ENCODE measurements at places on chromosomes 4 and X.
A peak's percentile ranks its signal among the peaks of the same experiment; 100 is the strongest.

DNA sequence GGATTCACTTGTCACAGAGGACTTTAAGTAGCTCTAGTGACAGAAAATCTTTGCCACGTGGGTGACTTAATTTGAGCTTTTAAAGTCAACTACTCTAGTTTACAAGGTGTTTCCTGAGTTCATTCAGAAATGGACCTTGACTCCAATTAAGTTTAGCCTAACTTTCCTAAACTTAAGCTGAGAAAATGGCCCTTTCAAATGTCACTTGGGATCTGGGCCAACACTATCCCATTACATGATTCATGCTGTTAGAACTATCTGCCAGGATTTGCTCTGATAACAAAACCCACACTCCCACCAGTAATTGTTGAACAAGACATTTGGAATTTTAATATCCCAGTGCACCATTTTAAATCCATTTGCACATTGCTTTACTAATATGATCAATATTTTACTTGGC, 40.8 kb downstream of the C4orf46 start:
- no peak for DNase-seq

DNA sequence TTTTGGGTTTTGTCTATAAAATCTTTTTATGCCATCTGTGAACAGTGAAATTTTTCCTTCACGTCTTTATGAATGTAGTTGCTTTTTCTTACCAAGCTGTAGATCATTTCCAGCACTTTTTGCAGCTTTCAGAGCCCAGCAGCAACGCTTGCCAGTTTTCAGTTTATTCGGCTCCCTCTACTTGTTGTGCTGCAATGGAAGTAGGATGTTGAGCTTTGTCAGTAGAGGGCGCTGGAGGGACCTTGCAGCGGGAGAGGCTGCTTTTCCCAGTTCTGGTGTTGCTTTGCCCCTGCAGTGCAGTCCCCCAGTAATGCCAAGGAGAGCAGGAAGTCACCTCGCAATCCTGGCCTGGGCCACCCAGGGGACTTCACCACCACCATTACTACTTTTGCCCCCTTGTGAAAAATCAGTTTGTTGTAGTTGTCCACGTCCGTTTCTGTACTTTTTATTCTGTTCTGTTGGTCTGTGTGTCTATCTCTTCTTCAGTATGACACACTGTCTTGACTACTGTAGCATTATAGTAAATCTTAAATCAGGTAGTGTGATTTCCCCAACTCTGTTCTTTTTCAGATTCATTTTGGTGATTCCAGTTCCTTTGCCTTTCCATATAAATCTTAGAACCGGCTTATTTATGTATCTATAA, 21.8 kb downstream of the CMC4 start:
- DNase-seq: no peak

- DNase-seq: no peak
Observed at GRCh38 chr4:76779740-76780459, 118.0 kb downstream of the SOWAHB start.

DNA sequence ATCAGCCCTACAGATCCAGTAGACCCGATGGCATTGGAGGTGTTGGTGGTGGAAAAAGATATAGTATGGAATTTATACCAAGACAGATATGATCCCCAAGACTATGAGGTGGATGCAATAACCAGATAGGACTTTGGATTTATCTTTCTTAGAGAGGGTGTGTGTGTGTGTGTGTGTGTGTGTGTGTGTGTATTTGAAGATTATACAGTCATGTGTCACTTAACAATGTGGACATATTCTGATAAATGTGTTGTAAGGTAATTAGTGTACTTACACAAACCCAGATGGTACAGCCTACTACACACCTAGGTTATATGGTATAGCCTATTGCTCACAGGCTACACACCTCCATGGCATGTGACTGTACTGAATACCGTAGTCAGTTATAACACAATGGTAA, 24.4 kb upstream of the TAB3 start:
- DNase-seq: no peak

DNA sequence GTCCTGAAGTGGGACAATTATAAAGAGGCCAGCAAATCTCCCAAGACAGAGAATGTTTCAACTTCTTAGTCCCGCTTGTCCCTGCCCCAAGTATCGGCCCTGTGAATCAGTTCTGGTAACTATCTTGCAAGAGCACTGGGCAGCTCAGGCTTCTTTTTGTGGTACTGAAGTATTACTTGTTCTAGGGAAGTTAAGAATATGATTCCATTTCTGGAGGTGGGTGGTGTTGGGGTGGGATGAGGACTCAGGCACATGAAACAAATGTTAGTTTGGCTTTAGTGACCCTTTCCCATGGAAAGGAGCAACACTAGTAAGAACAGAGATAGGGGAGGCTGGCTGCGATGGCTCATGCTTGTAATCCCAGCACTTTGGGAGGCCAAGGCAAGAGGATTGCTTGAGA, 28.9 kb downstream of the HOPX start:
- no peak for DNase-seq

DNA sequence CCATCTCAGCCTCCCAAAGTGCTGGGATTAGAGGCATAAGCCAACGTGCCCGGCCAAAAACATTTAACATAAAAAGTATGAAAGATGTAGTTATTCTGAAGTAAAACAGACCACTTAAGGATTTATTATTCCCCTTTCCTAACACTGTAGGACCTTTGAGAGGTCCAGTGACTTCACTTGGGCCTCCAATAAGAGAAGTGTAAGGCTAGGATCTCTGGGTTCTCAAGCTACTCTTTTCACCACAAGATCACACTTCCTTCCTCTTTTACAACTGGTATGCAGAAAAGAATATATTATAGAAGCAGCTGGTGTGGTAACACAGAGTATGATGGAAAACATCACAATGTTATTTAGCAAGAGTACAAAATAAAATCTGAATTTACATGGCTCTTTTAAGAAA, 30.2 kb upstream of the CCNG2 start:
- DNase-seq: peak; percentile 22

GRCh38 chrX:40081679-40082068, 16.1 kb downstream of the BCOR start:
- DNase-seq: no peak

- DNase-seq: no peak
Observed at GRCh38 chrX:145729635-145730034, 88.0 kb upstream of the SLITRK2 start.

GRCh38 chr4:17997129-17997528, 24.4 kb downstream of the LCORL start:
- no peak for DNase-seq

DNA sequence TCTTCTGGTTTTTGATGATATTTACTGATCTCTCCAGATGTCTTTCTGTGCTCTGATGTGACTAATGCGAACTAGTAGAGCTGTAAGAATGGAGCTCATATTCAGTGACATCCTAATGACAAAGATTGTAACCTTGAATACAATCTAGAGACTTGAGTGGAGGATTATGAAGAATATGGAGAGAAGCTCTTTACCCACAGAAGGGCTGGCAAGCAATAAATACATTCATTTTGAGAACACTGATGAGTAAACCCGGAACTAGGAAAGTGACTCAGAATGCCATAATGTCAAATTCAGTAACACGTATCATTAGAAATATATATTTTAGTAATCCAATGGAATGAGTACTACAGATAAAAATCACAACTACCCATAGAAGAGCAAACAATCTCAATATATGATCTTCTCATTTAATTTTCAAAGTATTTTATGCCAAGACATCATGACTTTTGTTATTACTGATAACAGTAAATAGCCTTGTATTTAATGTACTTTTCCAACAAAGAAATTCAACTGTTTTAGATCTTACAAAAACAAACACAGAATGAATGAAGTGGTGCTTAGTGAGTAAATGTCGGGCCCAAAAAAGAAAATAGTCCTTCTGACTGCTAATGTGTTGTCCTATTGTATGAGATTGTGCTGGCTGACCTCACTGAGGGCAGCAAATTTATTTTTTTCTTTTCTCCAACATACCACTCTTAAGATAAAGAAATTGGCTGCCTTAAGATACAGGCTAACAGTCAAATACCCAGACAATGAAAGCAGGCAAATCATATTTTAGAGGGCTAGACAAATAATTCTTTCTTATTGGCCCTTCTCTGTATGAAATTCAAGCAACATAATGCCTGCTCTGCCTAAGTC, 49.2 kb upstream of the HDAC8 start:
- no peak for DNase-seq

GRCh38 chr4:70297576-70297975, 37.2 kb upstream of the CABS1 start:
- DNase-seq: no peak

GRCh38 chr4:82639971-82640370, 78.2 kb upstream of the TMEM150C start:
- no peak for DNase-seq

- DNase-seq: no peak
Observed at GRCh38 chr4:84451546-84451945, 47.5 kb downstream of the NKX6-1 start.

DNA sequence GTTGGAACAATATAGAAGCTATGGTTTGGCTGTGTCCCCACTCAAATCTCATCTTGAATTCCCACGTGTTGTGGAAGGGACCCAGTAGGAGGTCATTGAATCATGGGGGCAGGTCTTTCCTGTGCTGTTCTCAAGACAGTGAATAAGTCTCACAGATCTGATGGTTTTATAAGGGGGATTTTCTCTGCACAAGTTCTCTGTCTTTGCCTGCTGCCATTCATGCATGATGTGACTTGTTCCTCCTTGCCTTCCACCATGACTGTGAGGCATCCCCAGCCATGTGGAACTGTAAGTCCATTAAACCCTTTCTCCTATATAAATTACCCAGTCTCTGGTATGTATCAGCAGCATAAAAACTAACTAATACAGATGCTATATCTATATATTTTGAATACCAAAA, 135.2 kb upstream of the EDNRA start:
- no peak for DNase-seq

DNA sequence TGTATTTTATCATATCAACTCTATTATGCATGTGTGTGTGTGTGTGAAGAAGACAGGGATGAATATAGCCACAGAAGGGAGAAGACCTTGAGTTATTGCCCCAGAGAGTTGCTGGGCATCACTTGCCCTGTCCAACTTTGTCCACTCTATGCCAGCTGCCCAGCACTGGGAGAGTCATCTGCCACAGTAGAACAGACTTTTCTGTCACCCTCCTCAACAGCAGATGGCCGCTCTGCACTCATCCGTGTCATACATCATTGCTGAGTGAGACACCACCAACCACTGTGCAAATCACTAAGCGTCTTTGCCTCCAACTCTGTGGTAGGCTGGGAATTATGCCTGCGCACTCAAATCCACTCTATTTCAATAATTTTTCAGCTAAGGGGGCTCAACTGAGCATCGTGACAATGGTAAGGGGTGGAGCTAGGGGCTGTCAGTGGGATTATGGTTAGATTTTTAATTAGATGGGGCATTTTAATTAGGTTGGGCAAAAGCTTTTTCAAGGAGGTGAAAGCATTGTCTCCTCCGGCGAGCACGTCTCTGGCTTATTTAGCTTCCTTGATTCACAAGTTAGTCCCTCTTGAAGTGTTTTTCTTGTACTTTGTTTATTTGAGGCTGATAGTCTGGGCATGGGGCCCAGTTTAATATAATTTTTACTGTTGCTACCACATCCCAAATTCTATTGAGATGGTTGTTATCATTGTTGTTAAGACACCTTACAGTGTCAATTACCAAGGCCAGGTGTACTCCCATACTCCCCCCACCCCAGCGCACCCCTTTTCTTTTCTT, 100.1 kb upstream of the KLF3 start:
- DNase-seq: no peak

DNA sequence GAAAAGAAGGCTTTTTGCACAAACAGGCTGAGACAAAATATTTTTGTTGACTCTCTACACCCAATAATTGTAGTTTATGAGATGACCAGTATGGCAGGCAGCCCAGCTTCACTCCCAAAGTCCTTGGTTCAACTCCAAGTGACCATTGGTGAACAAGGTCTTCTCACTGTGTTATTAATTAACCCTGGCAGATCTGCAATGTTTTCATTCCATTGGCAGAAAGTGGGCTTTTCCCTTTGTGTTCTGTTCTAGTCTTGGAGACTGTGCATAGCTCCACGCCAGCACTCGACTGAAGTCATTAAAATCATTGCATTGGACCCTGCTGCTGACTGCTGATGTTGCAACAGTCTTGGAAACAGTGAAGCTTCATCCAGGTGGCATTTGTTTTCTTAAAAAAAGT, 277.3 kb upstream of the HAND2 start:
- no peak for DNase-seq

DNA sequence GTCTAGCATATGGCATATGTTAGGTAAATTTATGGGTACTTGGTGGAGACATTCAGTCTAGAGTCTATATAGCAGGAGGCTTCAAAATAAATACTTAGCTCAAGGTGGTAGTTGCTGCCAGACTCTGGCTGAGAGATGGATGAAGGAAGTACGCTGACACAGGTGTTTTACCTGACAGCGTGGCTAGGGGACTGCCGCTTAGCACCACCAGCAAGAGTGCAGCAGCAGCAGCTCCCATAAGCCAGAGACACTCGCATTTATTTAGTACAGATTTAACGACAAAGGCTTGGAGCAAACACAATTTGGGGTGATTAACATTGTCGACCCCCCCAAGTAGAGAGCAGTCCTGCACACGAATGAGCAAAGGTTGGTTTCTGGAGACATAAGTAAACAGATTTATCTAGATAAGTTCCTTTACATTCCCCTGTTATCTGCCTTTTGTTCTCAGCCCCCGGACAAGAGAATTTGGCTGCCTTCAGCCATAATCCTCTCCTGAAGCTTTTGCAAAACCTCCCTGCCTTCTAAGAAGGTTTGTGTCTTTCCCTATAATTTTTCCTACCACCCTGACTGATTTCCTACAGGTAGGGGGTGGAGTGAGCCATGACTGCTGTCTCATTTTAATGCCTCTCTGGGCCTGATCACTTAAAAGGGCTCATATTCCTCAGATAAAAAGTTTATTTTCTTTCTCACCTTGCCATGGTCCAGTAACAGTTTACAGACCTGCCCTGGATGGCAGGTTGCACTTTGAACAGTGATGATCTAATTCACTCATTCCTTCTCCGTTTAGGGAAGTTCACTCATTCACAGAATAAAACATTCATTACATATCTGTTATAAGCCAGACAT, 64.6 kb downstream of the RHOH start:
- no peak for DNase-seq

DNA sequence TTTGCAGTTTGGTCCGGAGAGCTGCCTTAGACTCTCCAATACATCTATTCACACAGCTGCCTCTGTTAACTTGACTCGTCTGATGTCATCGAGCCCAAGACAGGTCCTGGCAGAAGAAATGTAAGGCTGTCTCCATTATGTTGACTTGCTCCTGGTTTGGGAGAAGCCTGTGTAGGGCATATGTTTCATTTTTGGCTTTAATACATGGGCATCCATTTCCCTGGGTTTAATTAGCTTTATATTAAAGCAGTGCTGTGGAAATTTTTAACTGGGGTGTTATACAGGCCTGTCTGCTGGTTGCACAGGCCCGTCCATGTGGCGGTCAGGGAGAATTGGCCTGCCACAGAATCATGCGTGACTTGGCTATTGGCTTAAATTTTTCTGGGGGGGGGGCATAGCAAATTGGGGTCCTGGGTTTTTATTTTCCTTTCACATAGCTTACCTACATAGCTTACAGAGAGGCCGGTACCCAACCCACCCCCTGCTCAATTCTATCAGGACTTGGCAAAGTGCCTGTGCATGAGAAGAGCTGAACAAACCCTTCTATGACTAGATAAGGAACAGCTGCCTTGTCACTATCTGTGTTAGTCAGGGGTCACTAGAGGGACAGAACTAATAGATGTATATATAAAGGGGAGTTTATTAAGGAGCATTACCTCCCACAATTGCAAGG, 123.5 kb upstream of the WDR1 start:
- no peak for DNase-seq

Measured in stimulated activated effector memory CD8-positive, alpha-beta T cell treated with anti-CD3 and anti-CD28 coated beads, Interleukin-12 subunit alpha, Interleukin-12 subunit beta, amount 100 ng/mL, for 72 hours (primary cell).